A375 (cell line): ENCODE measurements at places on chromosomes 3 and 15. TPM values are rescaled to one million over a fixed set of nuclear protein-coding genes. Genes with fewer than 3 reads are reported as not detected.

EPHA6 gene
- total RNA-seq, result 1.3 and 1.8 TPM in 2 replicates

GOLGA6L7 gene
- total RNA-seq, result not detected in 2 replicates

CACNA2D3 gene
- total RNA-seq, result 0.27 and 0.30 TPM in 2 replicates

CIDEC gene
- total RNA-seq, result 0.38 and 0.48 TPM in 2 replicates

ARHGEF26 gene
- 3.9 and 5.5 TPM in 2 replicates for total RNA-seq

HMCES gene
- 46.0 and 48.7 TPM in 2 replicates for total RNA-seq

GRK7 gene
- total RNA-seq, result not detected in 2 replicates

FGF7 gene
- 0.08 and 0.66 TPM in 2 replicates for total RNA-seq

CEMIP gene
- 68.8 and 72.7 TPM in 2 replicates for total RNA-seq

EPB42 gene
- total RNA-seq, result not detected in 2 replicates

NAALADL2 gene
- total RNA-seq, result 1.2 and 2.1 TPM in 2 replicates

KLF15 gene
- total RNA-seq, result 5.8 and 8.3 TPM in 2 replicates

MYEF2 gene
- 14.2 and 16.9 TPM in 2 replicates for total RNA-seq
